ENCODE measurements at places on chromosomes 7 and 10.

- DNase-seq: no peak
Observed at GRCh38 chr7:1566687-1567048, 3.2 kb downstream of the PSMG3 start.

DNA sequence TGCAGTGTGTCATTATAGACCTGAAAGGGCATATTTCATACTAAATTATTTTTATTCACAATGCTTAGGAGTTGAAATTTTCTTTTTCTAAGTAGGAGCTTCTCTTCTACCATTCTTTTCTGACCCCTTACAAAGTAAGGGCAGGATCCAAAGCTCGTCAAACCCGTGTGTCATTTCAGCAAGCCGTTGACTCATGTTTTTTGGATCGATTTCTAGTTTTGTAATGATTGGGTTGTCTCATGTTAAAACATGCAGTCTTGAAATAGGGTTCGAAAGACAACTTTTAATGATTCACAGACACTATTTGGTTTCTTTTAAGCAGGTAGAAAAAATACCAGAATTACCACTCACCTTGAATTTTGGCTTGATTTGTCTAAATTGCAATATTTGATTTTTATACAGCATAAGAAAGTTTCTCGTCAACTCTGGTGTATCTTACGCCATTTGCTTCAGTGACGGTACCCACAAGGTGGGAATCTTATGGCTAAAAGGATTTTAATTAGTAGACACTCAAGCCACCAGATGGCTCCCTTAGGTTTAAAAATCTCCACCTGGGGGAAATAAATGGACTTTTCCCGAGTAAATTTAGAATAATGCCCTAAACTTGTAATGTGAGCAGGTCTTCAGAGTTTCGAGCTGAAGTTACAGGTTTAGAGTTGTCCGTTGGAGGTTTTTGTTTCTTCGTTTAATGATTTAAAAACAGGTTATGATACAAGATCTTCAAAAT lies 283.4 kb downstream of the CCDC3 start:
- DNase-seq: no peak

DNA sequence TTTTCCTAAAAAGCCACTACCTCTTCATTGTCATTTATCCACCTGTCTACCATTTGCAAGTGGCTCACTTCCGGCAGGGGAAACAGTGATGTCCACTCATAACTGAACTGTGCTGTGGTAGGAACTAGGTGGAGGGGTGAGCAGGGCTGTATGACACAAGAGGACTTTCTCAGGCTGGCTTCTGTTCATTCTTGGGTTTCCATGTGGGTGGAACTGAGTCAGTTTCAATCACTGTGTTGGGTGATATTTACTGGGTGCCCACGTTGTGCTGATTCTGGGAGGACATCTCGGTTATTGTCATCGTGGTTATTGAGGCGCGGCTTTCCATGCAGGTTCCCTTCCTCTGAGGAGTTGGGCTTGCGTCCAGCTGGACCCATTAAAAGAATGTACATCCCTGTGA lies 38.8 kb downstream of the RAMP3 start:
- no peak for DNase-seq

DNA sequence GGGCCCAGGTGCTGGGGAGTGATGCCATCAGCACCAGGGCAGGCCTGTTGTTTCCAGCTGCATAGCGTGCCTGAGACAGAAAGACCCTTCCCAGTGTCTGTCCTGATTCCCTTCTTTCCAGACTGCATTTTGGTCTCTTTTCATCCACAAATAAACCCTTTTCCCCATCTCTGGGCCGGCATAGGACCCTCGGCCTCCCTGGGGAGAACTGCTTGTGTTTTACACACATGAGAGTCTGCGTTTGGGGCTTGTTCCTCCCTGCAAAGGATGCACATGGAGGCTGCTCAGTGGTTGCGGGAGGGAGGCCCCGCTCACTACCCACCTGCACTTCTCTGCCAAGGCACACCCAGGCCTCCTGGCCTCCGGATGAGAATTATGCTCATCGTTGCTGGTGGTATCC lies 5.8 kb upstream of the MMP21 start:
- no peak for DNase-seq

DNA sequence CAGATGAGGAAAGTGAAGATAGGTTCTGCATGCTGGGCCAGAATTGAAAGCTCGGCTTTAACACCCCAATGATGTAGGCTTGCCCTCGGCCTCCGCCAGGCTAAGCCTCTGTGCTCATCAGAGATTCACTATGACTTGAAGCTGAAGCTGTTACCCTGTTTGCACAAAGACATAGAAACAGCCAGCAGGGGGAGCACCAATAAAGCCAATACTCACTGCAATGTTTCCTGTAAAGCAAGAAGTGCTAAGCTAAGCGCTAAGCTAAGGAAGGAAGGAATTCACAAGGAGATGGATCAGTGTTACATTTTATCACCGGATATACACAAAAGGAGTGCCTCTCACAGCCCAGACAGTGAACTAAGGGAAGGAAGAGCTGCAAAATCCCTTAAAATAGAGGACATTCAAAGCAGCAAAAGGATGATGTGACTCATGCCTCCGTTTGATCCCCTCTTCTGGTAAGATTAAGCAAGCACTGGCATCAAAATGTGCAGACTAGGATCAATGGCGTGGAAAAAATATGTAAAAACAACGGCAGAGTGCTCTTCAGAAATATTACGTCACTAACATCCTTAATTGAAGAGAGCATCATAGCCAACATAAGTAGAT lies 153.8 kb downstream of the COBL start:
- DNase-seq: peak; percentile 73

GRCh38 chr10:101766753-101767599 lies 8.9 kb downstream of the FGF8 start:
- DNase-seq: no peak

DNA sequence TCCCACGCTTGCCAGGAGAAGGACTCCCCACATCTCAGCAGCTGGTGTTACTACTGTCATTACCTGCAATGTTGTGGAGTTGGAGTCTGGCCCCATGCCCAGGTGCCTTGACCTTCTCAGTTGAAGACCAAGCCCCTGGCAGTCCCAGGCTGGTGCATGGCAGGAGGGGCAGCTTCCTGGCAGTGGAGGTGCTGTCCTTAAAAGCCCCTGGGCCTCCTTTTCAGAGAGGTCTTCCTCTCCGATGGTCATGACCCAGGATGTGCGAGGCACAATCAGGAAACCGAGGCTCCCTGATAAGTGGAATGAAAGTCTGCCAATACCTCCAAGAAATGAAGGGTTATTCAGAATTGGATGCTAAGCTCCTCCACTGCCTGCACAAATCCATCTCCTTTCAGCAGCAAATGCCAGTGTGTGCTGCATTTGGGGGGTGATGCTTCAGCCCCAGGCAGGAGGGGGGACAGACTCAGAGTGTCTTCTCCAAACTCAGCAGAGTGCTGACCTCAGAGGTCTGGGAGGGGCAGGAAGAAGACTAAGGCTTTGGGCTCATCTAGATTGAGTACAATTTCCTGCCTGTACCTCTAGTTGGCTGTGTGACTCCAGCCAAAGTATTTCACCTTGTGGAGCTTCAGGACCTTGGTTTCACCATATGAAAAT lies 97.0 kb upstream of the DDC start:
- no peak for DNase-seq

GRCh38 chr7:127252778-127253280 lies at the start of gene GRM8:
GRM8 (minus strand) TSS chr7:127252941.
- peak; percentile 6 for DNase-seq

DNA sequence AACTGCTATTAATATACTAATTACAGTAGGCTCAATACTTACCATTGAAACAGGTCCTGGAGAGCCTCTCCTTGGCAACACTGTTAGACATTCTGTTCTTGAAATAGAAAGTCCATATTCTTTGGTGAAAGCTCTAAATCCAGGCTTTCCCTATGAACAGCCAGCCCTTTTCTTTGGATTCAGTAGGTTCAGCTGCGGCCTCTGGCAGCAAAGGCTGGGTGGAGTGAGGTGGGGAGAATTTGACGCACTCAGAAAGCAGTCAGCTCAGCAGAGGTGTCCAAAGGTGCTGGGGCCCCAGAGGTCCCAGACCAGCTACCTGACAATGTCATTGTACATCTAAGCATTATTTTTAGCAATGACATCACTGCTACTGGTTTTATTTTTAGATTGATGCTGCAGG lies 146.1 kb downstream of the GRK5 start:
- DNase-seq: no peak

- no peak for DNase-seq
Observed at GRCh38 chr7:130611218-130611617, 57.3 kb downstream of the COPG2 start.

DNA sequence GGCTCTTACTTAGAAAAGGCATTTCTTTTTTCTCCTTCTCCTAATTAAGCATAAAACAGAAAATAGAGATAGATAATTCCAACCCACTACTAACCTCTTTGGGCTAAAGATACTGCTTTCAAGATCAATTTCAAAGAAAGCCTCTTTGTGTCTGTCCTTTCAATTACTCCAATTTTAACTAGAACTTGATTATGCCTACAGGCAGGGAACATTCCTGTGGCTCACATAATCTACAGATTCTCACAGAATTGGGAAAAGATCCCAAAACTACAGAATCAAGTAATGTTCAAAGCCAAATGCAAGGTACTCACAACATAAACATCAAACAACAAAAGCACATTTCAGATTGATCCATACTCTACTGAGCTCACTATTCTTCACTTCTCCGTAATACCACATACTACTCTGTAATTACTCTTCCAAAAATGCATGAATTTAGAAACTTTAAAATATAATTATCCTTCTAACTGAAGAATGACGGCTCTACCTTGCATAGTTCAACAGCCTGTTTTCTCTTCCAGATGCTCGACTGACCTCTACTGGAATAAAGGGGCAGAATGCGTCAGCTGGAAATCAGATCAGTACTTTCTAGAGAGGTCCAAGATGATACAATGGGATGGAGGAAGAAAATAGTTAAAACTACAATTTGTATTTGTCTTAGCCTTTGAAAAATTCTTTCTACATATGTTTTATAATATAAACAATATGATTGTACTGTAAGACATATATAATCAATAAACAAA lies 3.9 kb downstream of the MTERF1 start:
- DNase-seq: no peak

- no peak for DNase-seq
Observed at GRCh38 chr10:101485207-101485606, 102.8 kb downstream of the POLL start.

GRCh38 chr10:16986082-16986405 lies 143.6 kb downstream of the CUBN start:
- DNase-seq: no peak

DNA sequence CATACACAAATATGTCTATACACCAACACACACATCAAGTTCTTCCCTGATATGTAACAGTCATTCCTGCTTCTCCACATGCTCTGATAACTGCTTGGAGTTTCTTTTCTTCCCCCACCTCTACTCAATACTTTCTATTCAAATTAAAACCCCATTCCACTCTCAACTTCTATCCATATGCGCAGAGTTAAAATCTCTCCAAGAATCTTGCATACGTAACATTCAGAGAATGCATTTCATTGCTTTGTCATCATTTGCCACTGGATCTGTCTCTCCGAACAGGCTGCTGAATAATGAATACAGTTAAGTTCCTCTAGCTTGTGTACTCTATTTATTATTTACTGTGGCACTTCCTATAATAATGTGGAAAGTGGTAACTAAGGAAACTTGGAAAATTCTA lies 68.8 kb downstream of the DGKB start:
- DNase-seq: no peak

GRCh38 chr7:103888603-103889153 lies 100.8 kb downstream of the RELN start:
- no peak for DNase-seq

DNA sequence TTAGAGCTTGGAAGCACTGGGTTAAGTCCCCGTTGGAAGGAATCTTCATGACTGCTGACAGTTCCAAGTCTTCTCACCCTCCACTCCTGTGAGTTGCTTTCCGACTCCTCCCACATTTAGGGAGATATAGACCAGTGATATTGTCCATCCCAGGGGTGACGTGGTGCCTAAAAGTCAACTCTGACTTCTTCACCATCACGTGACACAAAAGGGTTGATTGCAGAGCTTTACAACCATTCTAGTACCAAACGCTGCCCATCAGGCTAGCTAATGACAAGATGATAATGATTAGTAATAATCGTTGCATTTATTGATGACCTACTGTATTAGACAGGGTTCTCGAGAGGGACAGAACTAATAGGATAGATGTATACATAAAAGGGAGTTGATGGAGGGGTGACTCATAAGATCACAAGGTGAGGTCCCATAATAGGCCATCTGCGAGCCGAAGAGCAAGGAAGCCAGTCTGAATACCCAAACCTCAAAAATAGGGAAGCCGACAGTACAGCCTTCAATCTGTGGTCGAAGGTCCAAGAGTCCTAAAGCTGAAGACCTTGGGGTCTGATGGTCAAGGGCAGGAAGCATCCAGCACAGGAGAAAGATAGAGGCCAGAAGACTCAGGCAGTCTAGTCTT lies 85.3 kb upstream of the CARD11 start:
- DNase-seq: no peak

DNA sequence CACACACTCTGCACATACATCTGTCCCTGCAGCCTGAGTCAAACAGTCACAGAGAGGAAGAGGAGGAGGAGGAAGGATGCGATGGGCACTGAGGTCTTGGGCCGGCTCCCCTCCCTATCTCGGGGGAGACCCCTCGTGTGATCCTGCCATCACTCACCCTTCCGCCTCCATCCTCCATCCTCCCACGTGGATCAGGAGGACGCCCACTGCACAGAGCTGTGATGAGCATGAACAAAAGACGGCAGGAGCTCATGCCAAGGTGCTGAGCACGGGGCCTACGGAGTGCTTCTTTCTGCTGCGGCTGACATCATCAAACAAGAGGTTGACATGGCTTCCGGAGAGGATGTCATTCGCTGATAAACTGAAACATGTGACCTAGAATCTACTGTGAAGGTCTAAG lies 68.0 kb downstream of the DIP2C start:
- no peak for DNase-seq

DNA sequence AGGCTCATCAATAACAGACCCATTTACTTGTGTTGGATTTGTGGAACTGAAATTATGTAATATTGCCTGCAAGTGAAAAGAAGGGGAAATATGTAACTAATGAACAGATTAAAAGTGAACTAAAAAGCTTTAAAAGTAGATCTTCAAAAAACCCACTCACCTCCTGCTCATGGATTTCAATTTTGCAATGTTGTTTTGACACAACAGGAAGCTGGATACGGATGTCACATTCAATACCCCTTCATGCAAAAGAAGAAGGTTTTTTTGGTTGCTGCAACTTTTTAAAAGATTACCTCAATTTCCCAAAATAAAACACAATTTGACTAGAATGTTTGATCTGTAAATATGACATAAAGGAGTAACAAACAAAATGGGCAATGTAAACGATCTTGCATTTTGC lies 3.3 kb downstream of the MKI67 start:
- DNase-seq: no peak

- DNase-seq: no peak
Observed at GRCh38 chr10:43845121-43845520, 196.4 kb upstream of the ZNF32 start.

DNA sequence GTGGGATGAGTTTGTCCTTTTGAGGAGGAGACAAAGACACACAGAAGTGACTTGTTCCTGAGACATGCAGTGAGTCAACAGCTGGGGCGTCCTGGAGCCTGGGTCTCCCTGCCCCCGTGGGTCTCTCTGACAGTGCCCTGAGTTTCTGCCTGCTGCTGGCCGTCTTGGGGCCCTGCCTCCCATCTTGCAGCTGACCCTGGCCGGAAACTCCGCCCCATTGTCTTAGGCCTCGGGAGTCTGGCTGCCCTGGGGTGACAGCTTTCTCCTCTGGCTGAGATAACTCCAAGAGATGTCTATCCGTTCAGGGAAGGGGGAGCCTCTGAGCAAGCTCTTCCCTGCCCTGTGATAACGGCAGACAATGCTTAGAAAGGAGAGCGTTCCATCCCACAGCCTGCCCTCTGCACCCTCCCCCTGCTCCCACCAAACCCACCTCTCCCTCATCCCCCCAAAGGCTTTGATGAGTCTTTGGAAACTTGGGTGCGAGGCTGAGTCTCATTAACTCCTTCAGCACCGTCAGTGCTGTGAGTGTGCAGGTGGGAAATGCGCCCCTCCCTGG lies 69.5 kb upstream of the PODXL start:
- DNase-seq: no peak

All from activated CD4-positive, alpha-beta T cell treated with anti-CD3 and anti-CD28 coated beads for 4 hours (primary cell).